Stimulated activated naive CD8-positive, alpha-beta T cell treated with anti-CD3 and anti-CD28 coated beads, Interleukin-15, Interleukin-2, amounts not matched to agents 100 U/mL and 50 U/mL, for 24 hours (primary cell): ENCODE measurements at places on chromosomes 5 and 9.

- DNase-seq = no peak
These were observed 200.2 kb upstream of the TARS1 start for GRCh38 chr5:33240558-33240957.

DNA sequence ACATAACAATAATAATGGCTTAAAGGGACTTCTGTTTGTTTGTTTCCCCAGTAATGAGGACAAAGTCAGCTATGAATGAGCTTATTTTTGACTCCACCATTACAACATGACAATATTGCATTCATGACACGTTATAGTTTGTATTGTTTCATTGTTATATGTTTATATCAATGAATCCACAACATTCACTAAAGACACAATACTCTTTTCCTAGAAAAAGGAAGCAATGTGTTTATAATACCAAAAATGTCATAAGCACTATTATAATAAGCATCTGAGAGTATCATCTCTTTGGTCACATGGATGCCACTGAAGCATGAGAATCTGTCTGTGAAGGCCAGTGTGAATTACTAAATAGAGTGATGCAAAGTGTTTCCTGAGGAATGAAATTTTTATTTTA is 1026.9 kb upstream of the C9orf72 start:
- no peak for DNase-seq

DNA sequence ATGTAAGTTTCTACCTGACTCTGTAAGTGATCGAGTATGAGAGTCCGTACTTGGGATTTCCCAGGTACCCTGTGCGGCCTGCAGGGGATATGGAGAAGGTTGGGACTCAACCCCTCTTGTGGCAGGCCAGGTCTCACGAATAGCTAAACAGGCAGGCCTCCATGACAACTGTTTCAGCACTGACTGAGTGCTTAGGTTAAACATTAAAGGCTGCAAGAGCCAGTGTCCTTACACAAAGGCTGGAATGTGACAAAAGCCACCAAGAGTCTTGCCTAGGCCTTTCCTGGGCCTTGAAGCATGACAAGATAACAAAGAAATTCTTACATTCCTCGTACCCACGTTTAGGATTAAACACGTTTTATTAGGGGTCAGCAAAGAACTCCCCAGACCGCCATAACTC is 58.6 kb downstream of the THBS4 start:
- DNase-seq = no peak

- DNase-seq = peak; percentile 75
These were observed 72.3 kb downstream of the RAPGEF1 start for GRCh38 chr9:131667576-131667975.

GRCh38 chr9:37949576-37949975 is 45.6 kb upstream of the SLC25A51 start:
- no peak for DNase-seq

DNA sequence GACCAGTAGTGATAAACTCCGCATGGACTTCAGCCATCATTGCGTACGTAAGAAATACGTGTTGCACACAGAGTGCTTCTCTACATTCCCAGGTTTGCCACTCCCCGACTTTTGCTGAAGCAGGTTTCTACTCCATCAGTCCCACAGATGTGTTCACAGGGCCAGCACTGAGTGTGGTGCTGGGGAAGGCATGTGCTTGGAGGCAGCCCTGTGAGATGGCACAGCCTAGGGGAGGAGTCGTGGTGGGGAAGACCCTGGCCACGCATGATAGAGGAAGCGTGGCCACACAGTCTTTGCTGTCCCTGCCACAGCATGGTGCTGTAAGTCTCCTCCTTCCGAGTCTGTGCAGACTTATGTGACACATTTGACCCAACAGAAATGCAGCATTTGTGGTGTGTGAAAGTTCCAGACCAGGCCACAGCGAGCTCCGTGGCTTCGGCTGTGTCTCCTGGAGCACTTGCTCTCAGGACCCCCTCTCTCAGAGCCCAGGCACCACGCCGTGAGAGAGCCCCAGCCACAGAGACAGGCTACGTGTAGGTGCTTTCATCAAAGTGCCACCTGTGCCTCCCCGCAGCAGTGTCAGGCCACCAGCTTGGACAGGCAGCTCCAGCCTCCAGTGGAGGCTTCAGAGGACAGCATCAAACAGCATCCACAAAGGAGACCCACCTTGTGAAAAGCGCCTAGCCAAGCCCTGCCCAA is 197.8 kb downstream of the AUH start:
- DNase-seq = peak; percentile 70

GRCh38 chr5:151015974-151016587 is 4.3 kb upstream of the GPX3 start:
- no peak for DNase-seq

GRCh38 chr9:130905125-130905901 is 8.7 kb upstream of the QRFP start:
- no peak for DNase-seq

DNA sequence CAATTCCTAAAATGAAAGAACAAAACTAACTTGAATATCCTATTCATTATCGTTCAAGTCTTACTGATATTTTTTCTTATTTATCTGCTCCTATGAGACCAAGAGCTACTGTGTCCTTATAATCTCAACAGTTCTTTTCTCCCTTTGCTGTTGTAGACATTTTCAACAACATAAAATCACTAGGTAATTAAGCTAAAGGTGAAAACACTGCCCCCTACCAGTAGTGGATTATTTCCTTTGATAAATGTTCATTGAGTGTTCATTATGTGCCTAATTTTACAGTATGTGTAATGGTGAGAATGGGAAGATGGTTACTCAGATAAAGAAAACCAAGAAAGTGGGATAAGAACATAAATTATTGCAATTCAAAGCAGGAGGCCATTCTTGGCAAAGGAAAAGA is 41.4 kb upstream of the PAPPA start:
- DNase-seq = no peak

DNA sequence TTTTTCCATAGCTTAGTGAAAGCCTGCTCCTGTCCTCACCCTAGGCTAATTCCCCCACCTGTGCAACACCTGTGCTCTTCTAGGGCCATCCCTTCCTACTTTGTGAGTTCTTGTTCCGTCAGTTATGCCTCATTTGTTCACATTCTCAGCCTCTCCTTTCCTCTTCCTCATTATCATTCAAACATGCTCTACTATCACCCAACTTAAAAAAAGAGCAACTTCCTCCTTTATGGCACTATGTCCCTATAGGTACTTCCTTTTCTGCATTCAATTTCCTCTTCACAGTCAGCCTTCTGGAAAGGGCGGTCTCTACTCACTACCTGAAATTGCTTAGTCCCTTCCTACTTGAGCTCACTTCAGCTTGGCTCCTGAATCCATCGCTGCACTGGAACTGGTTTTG is 111.8 kb upstream of the LHFPL2 start:
- DNase-seq = no peak

DNA sequence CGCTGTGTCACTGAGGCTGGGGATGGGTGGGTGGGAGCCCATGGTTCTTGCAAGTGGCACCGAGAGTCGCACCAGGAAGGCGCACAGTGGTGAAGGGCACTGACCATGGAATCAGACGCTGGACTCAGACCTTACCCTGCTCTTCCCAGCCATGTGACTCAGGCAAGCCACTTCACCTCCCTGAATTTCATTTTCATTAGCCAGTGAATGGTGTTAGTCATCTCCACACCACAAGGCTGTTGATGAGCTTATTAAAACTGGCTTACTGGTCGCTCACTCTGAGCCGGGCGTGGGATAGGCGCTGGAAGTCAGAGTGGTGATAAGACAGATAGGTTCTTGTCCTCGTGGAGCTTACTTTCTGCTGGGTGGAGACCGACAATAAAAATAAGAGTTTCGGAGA is 25.1 kb downstream of the FGF18 start:
- no peak for DNase-seq

DNA sequence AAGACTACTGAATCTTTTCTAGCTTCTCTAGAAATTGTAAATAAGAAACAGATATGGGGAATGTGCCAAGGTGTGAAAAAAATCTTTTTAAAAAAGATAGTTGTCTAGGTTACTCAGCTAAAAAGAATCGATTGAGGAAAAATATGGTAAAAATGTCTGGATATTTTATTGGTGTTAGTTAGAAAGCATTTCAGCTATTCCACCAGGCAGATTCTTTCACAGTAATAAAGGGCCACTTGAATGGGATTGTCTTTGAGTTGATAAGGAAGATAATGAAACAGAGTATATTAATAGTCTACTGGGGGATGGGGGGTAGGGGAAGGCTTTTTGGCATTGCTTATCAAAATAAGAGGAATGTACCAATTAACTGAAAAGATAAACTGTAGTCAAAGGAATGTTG is 51.9 kb downstream of the SLIT3 start:
- no peak for DNase-seq

DNA sequence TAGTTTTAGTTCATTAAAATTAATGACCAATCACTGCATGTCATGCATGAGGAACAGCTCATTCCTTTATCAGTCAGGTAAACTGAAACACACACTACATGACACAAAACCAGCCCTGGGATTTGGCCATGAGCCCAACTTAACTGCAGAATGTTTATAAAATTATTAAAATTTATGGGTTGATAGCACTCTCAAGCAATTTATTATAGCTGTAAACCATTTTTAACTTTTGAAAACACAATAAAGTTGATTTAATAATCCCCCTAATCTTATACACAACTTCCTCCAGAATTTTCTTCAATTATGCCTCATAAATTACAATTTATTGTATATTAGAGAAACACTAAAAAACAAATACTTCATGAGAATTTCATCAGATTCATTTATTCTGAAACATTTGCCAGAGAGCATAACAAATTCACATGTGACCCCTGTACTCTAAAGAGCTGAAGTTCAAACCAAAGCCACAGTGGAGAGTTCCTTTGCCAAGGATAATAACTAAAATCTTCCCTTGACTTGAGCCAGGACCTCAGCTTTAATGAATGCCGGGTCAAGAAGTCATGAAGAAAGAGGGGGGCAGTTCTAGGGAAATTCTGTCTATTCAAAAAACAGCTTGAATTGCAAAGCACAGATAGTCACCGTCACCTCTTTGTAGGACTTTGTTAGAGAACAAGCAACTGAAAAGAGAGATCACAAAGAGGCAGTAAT is 763.7 kb upstream of the GRAMD2B start:
- DNase-seq = no peak

GRCh38 chr9:129544761-129545160 is 76.1 kb downstream of the C9orf50 start:
- no peak for DNase-seq

GRCh38 chr5:177388521-177389052 is 4.4 kb downstream of the SLC34A1 start:
- no peak for DNase-seq

- no peak for DNase-seq
These were observed 355.4 kb upstream of the PDE4D start for GRCh38 chr5:60248901-60249300.

DNA sequence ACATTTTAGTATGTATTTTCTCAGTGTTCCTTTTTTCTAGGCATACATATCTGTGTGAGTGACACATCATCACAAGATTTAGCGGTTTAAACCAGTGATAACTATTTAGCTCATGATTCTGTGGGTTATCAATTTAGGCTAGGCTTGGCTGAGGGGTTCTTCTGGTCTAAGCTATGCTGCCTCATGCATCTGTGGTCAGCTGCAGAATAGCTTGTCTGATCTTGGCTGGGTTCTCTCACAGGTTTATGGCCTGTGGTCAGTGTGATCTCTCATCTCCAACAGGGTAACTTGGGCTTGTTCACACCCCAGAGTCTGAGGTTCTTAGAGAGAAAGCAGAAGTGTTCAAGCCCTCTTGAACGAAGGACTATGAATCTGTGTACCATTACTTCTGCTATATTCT is 363.3 kb downstream of the KDM4C start:
- DNase-seq = no peak

DNA sequence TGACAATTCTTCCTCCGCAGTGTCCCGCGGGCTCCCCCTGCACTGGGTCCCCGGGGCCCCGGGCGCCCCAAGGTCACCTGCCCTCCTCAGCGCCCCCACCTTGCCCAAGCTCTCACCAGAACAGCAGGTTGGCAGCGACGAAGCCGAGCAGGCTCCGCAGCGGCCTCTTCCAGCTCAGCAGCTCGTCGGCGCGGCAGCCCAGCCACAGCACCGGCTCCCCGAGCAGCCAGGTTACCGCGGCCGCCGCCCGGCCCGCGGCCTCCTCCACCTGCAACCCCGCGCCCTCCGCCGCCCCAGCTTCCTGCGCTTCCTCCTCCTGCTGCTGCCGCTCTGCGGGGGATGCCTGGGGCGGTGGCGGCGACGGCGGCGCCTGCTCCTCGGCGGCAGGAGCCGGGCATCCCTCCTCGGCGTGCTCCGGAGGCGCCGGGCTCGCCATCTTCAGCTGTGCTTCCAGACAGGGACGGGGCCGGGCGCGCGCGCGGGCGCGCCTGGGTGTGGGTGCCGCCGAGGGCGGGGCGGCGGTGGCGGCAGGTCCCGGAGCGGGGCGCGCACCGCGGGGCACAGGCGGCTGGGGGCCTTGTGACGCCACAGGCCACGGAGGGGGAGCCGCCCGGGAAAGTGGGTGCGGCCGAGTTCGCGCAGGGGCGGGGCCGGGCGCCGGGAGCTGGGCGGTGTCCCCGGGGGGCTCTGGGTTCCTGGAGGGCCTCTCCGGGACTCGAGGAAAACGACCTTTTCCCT is at the start of gene RETREG1:
TSS of gene RETREG1 (minus strand) at position 462 of the 738 bp plus-strand sequence. CDS start at position 436, 26 bp downstream.
- DNase-seq = peak; percentile 85

- DNase-seq = no peak
These were observed 70.2 kb upstream of the TLE4 start for GRCh38 chr9:79501546-79501945.

DNA sequence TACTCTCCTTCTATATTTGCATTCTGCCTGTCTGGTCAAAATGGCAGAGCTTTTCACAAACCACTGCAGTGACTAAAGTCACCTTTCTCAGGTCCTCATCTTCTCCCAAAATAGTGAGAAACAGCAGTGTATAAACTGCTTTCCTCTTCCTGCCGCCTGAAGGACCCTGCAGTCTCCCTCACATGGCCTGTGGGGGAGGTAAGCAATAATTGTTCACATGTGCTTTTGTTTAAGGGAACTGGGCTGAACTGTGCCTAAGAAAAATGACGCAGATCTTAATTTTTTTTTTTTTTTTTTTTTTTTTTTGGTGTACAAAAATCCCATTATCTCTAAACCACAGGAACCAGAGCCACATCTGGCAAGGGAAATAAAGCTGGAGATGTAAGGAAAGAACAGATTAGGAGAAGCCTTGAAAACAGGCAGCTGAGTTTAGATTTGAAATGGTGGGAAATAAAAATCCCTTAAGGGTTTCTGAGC is 131.7 kb upstream of the VLDLR start:
- no peak for DNase-seq

DNA sequence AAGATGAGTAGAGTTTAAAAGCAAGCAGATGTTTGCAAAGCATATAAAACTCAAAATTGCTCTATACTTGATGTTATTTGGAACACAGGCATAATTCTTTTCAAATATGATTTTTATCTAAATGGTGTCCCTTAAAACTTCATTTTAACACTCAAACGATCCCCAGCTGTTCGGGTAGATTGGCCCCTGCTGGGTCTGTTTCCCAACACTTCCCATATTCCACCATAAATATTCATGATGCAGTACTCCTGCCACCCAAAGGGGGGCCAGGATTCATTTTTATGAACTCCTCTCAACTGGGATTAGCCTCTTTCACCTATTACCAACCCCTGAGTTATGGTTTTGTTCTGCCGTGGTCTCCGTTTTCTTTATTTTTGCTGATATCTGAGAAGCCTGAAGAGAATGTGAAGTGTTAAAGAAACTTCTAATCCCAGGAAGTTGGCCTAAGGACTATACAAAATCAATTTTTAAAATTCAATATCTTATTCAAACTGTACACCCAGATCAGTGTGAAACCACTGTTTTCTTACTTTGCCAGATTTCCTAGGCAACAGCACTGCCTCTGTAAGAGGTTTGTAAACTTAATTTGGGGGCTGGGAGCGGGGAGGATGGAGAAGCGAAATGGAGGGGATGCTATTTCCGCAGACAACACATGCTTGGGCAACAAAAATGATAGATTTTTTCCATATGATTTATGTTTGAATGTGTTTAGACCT is 384.1 kb downstream of the DMRT2 start:
- no peak for DNase-seq

GRCh38 chr5:61052882-61053281 is 107.9 kb downstream of the NDUFAF2 start:
- no peak for DNase-seq
